ENCODE measurements at places on chromosomes 5 and 9.

GRCh38 chr5:127621601-127622325, 27.1 kb upstream of the CTXN3 start:
- no peak for DNase-seq

- no peak for DNase-seq
These were observed 851 bp upstream of the ZDHHC12 start for GRCh38 chr9:128724744-128725211.

- no peak for DNase-seq
These were observed 150.4 kb upstream of the ERCC6L2 start for GRCh38 chr9:95725045-95725444.

- DNase-seq = no peak
These were observed 56.4 kb upstream of the UBAC1 start for GRCh38 chr9:136017289-136018190.

- DNase-seq = no peak
These were observed 123.0 kb downstream of the ADAMTSL1 start for GRCh38 chr9:18596920-18597319.

- no peak for DNase-seq
These were observed 516.1 kb upstream of the CDH10 start for GRCh38 chr5:25160891-25161290.

DNA sequence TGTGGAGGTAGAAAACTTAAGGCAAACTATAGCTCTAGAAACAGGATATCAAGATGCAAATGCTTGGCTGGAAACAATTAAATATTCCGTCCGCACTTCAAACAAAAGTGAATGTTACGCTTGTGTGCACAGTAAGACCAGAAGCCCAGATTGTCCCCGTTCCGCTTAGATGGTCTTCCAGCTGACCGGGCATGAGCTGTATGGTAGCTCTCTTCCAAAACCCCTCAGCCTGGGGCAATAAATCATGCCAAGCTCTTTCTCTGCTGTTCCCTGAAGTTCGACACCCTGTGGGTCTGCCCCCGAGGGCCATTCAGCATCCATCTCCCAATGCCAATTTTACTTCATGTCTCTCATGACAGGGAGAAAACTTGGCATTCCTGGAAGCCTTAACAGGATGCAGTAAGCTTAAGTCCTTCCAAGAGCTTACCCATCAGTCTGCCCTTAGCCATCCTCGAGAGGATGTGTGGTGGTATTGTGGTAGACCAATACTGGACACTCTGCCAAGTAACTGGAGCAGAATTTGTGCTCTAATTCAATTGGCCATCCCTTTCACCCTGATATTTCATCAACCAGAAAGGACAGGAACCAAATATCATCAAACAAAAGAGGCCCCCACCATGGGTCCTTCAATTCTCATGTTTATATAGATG, 70.7 kb upstream of the RANBP6 start:
- no peak for DNase-seq

DNA sequence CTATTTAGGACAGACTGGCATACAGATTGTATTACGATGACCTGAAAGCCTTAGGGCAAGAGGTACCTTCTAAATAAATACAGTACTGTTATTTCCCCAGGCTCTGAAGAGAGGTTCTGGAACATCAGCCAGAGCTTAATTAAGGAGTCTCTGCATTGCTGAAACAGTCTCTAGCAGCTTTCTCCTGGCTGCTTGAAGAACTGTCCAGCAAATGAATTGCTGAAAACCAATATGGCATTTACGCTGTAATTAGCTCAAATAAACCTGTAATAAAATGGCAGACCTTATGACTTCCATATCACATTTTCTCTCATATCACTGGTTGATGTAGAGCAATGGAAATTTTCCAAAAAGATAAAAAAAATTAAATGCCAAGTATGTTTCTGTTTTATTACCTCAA, 636.3 kb downstream of the GABRG2 start:
- DNase-seq = no peak

- DNase-seq = no peak
These were observed 27.0 kb downstream of the RAPGEF6 start for GRCh38 chr5:131607903-131608540.

- DNase-seq = no peak
These were observed 71.0 kb downstream of the BRINP1 start for GRCh38 chr9:119298076-119298853.

DNA sequence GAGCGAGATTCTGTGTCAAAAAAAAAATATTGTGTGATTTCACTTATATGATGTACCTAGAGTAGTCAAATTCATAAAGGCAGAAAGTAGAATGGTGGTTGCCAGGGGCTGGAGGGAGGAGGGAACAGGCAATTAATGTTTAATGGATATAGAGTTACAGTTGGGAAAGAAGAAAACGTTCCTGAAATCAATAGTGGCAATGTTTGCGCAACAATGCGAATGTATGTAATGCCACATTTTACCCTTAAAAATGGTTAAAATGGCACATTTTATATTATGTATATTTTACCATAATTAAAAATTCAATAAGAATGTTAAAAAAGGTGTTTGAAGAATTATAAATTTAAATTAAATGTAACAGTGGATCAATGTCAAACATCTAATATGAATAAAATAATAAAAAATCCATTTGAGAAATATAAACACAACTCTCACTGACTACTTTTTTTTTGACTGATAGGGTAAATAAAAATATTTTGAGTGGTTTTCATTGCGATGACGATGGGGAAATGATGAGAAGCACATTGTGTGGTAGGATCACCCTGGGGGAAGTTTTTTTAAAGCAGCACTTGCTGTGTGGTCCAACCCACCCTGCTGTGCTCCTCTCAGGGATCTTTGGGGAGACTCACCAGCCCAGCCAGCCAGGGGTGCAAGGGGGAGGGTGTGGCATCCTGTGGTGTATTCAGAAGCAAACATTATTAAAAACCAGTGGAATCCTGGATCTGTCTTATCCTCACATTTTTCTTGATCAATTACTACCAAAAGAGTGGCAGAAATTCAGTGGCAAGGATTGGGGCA, 4.3 kb downstream of the FYB1 start:
- DNase-seq = no peak

DNA sequence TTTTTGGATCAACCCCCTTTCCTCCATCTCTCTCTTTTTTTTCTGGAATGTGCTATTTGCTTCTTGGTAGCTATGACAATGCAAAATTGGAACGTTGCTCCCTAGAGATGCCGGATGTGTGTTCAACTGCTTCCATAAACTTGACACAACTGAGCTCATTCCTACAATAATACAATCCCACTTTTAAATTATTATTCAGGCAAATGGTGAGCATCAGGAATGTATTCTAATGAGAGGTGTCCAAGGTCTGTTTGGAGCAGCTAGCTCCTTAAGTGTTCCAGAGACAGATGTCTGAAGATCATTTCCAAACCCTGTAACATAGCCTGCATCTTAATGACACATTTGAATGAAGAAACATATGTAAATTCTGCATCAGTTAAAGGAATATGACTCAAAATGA, 518.4 kb downstream of the TAF11L14 start:
- no peak for DNase-seq

DNA sequence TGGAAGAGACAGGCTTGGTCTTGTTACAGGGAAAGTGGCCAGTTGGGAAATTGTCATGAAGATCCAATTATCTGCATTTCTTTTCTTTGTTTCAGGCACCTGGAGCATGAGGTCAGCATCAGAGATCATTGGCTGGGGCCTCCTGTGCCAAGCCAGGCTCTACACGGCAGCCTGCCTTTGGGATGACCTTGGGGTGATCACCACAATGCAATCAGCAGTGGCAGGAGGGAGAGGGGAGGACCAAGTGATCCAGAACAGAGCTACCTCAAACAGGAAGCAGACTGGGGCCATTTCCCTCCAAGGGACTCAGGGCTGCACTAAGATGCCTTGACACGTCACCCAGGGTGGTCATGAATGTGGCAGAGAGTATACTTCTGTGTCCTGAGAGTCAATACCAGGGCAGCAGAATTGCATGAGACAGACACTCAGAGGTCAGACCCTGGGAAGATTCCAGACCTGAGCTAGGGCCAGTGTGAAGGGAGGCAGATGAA, 8.9 kb downstream of the SMIM23 start:
- no peak for DNase-seq

DNA sequence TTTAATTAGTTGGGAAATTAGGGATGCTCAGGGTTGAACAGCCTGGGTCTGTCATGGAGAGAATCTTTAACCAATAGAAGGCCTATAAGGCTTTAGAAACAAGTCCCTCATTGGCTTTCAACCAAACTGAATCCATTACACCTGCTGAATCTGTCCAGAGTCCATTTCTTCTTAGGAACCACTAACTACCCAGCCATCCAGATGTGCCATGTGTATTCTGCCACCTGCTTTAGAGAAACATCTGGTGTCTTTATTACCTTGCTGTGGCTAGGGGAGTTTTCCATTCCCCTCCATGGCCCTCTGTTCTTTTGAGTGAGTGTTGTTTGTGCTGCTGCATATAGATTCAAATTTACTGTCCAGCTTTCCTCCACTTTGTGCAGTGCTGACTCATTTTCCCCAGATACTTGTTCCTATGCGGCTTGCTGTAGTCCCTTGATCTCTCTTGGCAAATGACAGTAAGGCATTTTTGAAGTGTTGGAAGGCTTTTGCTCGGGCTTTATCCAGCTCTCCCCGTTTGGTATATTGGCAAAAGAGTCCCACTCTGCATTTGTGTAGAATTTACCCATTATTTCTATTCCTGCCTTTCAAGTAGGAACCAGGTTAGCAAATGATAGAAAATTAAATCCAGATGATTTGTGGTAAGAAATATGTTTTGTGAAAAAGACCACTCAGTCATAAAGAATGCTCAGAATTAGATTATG, 54.6 kb downstream of the NLN start:
- no peak for DNase-seq

GRCh38 chr9:95834281-95834907, 41.1 kb upstream of the ERCC6L2 start:
- DNase-seq = no peak

- no peak for DNase-seq
These were observed 59.4 kb upstream of the ICE1 start for GRCh38 chr5:5363045-5363444.

- no peak for DNase-seq
These were observed 242.6 kb downstream of the DENND1A start for GRCh38 chr9:123687246-123687751.

DNA sequence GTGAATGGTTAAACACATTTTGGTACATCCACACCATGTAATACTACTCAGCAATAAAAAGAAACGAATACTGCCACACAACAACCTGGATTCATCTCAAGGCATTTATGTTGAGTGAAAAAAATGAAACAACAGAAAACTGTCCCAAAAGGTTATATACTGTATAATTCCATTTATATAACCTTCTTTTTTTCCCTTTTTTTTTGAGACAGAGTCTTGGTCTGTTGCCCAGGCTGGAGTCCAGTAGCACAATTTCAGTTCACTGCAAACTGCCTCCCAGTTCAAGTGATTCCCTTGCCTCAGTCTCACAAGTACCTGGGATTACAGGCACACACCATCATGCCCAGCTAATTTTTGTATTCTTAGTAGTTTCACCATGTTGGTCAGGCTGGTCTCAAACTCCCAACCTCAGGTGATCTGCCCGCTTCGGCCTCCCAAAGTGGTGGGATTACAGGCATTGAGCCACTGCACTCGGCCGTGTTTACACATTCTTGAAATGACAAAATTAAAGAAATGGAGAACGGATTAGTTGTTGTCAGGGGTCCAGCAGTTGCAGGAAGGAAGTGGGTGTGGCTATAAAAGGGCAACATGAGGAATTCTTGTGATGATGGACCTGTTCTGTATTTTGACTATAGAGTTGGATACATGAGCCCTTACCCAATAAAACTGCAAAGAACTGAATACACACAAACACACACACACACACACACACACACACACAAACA, 17.4 kb downstream of the PPP6C start:
- no peak for DNase-seq

DNA sequence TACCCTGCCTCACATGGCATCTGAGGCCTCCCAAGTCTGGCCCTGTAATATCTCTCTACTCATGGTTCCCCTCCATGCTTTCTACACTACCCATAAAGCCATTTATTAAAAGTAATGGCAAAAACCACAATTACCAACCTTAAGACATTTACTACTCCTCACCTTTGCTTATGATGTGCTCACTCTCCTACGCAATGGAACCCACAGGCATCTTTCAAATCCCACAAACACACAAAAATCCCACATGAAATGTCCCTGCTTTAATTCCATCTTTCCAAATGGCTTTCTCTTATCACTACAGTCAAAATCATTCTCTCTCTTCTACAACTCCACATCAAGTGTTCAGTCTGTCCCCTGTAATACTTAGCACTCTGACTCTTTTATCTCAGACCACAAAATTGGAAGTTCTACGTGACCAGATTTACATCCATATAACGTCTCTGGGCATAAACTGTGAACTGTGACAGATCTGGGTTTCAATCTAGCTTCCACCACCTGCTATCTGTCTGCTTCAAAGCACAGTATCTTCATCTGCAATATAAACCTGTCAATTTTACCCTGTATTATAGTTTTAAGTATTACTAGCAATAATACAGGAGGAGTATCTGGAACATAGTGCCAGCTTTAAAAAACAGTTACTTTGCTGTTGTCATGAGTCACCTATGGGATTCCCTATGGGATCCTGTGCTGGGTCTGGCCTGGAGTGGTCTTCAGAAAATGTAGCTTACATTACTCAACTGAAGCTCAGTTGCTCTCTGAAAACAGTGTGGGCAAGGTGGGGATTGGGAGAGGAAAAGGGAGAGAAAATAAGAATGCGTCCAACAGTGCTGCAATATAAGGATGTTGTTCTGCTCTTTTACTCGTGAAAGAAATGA, 137.1 kb upstream of the TRIM32 start:
- no peak for DNase-seq

DNA sequence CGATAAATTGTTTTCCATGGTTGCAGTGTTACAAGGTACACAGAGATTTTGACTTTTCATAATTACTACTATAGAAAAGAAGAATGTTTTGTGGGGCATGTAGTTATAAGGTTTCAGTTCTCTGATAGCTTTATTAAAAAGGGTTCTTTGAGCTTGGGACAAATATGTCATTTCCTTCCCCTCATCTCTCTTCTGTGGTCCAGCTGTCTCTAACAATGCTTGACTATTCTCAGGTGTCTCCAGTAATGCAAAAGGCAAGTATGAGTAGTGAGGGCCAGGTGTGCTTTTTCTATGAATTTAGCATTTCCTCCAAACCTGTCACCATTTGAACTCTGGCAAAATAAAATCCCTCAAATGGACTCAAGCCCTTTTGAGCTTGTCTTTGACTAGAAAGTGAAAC, 84.3 kb downstream of the SLF1 start:
- DNase-seq = no peak

DNA sequence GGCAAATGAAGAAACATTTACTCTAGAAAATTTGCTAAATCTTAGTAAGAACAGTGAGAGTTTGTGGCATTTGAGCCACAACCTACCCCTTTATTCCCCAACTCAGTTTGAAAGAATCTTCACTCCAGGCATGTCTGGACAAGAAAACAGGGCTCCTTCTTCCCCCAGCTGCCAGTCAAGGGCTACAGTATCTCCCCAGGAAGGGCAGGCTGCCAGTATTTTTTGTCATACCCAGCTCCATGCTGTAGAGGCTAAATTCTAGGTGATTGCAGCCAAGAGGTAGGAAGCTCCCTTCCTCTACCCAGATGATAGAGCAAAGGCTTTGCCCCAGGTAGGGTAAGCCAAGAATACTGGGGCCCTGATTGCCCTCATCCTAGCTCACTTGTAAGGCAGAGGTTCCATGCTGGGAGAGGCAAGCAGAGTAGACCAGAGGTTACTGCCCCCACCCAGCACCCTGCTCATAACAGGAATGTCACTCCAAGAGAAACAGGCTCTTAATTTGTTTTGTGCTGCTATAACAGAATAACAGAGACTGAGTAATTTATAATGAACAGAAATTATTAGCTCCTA, 20.0 kb upstream of the GRPEL2 start:
- no peak for DNase-seq

GRCh38 chr5:149759986-149760853, 30.1 kb downstream of the PPARGC1B start:
- DNase-seq = no peak

GRCh38 chr9:92147852-92148180, 32.6 kb upstream of the SPTLC1 start:
- DNase-seq = no peak
